Suprapubic skin (tissue), 4 donors: ENCODE measurements at places on chromosomes 11 and 22.
A peak's percentile ranks its signal among the peaks of the same experiment; 100 is the strongest.

GRCh38 chr11:104256525-104256924 lies 92.6 kb upstream of the PDGFD start:
- no peak for DNase-seq

GRCh38 chr11:123083623-123084029 lies 21.7 kb upstream of the HSPA8 start:
- DNase-seq: peak; percentile 88

GRCh38 chr22:37802310-37803194 lies 5.2 kb upstream of the GCAT start:
- DNase-seq: no peak

- DNase-seq: no peak
Observed at GRCh38 chr11:118998388-118998717, 415 bp downstream of the CENATAC start.

- DNase-seq: no peak
Observed at GRCh38 chr11:3836903-3837302, 3.9 kb downstream of the RHOG start.

- DNase-seq: no peak
Observed at GRCh38 chr11:95444309-95445241, 213.6 kb upstream of the SESN3 start.

GRCh38 chr11:115919341-115920091 lies 415.3 kb upstream of the CADM1 start:
- no peak for DNase-seq

DNA sequence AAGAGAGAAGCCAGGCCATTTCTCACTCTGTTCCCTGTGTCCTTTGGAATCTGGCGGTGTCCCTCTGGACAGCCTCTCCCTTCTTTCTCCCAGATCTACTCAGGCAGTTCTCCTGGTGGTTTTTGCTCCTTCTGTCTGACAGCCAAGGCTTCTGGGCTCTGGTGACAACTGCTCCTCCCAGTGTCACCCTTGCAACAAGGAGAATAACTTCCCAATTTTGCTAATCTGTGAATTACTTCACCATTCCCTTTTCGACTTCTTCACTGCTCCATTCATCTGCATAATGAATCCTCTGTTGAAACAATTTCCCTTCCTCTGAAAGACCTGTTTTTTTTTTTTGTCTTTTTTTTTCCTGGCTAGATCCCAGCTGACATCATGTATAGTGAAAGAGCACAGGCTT lies 56.3 kb upstream of the PDE3B start:
- DNase-seq: no peak

- DNase-seq: no peak
Observed at GRCh38 chr11:61273178-61274078, 21.7 kb downstream of the VWCE start.

GRCh38 chr11:19818619-19819018 lies 106.0 kb downstream of the NAV2 start:
- no peak for DNase-seq
